Thyroid gland (tissue), 4 donors: ENCODE measurements at places on chromosomes 7 and 10. TPM values are rescaled to one million over a fixed set of nuclear protein-coding genes. Genes with fewer than 3 reads are reported as not detected.

DNA sequence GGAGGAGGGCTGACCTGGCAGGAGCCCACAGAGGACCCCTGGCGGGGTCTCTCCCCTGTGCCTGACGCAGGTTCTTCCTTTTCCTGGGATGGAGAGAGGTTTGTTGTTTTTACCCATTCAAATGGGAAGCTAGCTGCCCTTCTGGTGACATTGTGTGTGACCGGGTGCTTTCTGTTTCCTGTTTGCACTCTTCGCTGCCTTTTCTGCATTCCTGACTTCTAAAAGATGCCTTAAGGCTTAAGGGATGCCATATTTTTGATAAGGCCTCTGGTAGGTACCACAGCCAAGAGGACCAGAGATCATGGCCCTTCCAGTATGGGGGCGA lies 20.3 kb downstream of the ZNF783 start:
- no peak for DNase-seq

DNA sequence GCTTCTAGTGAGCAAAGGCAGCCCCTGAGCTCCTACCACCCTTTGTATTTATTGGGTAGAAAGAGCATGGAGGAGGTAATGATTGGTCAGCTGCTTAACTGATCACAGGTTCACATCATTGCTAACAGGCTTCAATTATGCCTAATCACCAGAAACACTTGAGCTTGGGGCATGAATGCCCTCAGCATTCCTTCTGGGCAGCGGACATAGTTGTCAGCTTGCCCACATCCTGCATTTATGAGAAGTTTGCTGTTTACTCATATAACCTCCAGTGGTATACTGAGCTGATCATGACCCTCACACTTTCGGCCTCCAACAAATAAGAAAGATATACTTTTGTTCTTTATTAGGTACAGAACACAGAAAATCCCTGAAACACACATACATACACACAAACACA lies 140.3 kb upstream of the ODAD2 start:
- peak; percentile 67 for DNase-seq

DNA sequence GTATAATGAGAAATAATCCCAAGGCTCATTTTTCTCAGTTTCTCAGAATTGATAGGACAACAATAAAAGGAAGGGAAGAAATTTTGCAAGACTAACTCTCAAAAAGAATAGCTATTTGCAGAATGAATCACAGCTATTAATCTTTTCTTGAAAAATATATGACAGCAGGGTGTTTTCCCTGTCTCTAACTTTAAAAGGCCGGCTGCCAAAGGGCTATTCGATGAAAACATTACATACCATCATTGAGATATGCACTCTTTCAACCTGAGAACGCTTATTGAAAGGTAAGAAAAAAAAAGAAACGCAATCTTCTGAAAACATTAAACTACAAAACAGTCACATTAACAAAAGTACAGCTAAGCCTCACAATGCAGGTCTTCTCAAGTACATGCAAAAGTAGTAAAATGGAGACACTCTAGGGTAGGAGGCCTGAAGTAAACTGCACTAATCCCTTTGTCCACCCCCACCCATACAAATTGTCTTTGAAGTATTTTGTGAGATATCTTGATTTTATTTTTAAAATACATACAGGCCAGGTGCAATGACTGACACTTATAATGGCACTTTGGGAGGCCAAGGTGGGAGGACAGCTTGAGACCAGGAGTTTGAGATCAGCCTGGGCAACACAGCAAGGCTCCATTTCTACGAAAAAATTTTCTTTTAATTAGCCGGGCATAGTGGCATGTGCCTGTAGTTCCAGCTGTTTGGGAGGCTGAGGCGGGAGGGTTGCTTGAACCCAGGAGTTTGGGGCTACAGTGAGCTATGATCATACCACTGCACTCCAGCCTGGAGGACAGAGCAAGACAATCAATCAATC lies 83.0 kb downstream of the PARD3 start:
- no peak for DNase-seq

DNA sequence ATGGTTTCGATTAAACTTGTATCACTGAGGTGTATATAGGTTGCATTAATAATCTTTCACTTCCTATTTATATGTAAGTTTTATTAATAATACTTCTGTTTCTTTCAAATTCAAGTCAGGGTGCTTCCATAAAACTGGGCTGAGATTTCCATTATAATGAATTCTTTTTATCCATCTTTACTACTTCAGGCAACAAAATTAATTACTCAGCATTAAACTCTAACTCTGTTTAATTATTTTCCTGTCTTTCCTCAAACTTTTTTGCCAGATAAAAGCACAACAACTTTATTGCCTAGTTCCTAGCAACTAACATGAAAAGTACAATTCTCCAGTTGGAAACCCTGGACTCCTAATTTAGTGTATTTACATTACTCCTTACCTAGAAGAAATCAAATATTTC lies 3.0 kb upstream of the MINDY3 start:
- DNase-seq: no peak

CLCN1 gene
- not detected for total RNA-seq

TLX1 gene
- total RNA-seq: not detected

PCGF6 gene
- total RNA-seq: 9.6 TPM

CFTR gene
- not detected for total RNA-seq
